ENCODE measurements at places on chromosomes 13 and 19. TPM values are rescaled to one million over a fixed set of nuclear protein-coding genes. Genes with fewer than 3 reads are reported as not detected.
A peak's percentile ranks its signal among the peaks of the same experiment; 100 is the strongest.

The GJB2 gene
- total RNA-seq = 0.64 TPM

The NAPSA gene
- not detected for total RNA-seq

- no peak for DNase-seq
These were observed 1233.7 kb downstream of the PCDH17 start for GRCh38 chr13:58865286-58865685.

GRCh38 chr13:100022798-100023197, 41.2 kb downstream of the ZIC2 start:
- no peak for DNase-seq

DNA sequence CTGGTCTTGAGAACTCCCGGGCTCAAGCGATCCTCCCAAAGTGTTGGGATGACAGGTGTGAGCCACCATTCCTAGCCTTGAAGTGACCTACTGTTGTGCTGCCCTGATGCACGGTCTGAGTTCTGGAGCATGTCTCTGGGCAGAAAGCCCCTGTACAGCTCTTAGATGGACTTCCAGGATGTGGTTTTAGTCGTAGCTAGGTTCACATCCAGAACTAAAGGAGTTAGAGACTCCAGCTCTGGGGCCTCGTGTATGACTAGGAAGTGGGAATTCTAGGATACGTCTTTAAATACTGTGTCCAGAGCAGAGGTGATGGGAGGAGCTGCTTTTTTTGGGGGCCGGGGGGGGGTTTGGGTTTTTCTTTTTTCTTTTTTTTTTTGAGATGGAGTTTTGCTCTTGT, 12.2 kb downstream of the UPF1 start:
- no peak for DNase-seq

DNA sequence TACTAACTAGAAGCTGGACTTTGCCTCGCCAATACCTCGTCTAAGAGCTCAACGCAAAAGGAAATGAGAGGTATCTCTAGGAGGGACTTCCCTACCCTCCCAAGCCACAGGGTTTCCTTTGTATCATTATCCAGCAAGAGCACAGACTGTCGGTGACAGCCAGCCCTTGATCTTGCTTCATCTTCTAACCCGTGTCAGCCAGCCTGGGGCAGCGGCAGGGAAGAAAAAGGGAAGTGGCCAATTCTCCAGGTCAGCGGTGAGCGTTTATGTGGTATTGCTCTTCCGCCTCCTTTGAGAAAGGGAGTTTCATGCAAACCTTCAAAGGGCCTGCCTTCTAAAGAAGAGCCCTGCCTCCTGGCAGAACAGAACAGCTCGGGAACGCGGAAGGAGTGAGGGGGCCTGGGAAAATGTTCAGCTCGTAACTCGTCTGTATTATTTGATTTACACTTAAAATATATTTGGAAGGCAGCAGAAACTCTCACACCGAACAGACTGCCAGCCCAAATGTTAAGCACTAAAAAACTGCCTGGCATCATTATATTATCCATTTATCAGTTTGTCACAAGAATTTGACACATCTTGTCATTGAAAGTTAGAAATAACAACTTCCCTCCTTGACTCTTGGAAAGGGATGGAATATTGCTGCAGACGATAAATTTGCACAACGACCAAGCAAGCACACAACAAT, 41.8 kb downstream of the EFNB2 start:
- no peak for DNase-seq

DNA sequence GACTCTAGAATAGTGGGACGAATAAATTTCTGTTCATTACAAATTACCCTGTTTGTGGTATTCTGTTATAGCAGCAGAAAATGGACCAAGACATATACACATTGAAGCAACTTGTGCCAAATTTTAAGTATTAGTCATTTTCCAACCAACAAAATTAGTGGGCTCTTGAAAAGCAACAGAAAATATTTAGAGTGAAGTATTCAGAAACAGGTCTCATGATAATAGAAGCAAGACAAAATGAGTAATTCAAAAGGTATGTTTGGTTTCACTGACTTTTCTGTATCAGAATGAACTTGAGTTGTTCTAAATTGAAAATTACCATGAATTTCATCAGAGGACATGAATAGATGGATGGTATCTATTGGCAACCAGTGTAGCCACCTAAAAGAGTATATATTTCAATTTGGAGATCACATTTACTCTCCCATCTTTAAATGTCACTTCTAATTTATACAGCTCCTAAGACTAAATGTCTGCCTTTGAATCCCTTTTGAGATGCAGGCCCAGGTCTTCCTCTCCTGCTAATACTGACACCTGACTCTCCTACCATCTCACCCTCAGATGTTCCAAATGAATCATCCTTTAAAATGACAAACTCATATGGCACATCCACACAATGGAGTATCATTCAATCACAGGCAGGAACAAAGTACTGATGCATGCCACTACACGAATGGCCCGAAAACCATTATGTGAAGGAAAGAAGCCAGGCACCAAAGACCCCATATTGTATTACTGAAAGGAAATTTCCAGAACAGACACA, 40.7 kb upstream of the DOCK9 start:
- DNase-seq = peak; percentile 74

DNA sequence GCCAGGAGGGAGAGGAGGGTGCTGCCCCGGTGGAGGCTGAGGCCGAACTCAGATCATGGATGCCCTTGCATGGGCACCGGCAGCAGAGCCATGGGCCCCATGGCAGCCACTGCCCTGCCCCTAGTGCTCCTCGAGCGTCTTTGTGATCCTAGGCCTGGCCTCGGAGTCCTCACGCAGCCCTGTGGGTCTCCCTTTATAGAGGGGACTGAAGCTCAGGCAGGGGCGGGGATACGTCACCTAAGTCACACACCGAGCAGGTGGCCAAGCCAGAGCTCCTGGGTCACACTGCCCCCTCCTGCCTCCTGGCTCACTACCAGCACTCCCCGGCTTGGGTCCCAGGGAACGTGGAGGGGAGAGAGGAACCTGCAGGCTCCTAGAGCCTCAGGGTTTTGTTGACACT, 28.7 kb downstream of the DHX34 start:
- DNase-seq = no peak
